ENCODE measurements at places on chromosomes 1 and 21.

GRCh38 chr1:29514361-29515169 lies 278.2 kb downstream of the PTPRU start:
- DNase-seq = no peak

- DNase-seq = peak; percentile 66
Measured at GRCh38 chr1:82565146-82565545, 764.4 kb downstream of the ADGRL2 start.

DNA sequence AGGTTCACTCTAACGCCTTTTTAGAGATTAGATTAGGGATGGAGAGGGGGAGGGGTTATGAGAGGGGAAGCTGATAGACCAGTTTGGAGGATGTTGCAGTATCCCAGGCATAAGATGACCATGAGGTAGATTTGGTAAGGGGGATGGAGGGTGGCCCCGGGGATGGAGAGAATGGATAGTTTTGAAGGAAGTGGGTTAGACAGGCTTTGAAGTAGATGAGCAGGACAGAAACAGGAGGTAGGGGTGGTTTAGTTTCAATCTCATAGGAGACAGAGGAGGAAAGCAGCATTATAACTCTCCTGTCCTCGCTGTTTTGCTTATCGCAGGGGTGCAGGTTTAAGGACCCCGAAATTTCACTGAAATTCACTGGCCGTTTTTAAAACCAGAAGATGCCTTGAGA lies 11.8 kb downstream of the UBIAD1 start:
- no peak for DNase-seq

DNA sequence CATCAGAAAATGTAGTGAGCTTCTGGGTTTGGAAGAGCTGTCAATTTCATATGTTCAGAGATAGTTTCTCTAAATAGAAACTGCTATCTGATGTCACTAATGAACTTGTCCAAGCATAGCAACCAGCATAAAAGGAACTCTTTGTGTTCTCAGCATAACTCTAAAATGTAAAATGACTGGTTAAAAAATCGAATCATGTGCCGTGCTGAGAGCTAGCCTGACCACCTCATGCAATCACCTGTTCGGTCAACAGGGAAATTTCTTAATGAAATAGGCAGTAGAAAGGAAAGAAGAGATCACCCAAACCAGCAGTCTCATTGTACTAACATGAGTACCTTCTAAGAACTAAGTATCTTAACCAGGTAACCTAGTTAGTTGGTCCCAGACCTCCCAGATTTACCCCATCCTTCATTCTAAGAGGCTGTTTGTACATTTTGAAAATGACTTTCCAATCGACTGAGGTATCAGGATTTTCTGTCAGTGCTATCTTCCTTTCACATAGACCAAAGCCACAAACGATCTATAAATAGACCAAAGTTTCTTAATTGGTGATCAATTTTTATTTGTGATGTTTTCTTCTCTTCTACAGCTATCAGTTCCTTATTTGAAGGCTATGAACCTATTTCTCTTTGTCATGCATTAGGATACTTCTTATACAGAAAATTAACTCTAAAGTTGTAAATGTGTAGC lies 147.3 kb downstream of the TLR5 start:
- no peak for DNase-seq

- no peak for DNase-seq
Measured at GRCh38 chr1:77385551-77385950, 103.7 kb downstream of the AK5 start.

DNA sequence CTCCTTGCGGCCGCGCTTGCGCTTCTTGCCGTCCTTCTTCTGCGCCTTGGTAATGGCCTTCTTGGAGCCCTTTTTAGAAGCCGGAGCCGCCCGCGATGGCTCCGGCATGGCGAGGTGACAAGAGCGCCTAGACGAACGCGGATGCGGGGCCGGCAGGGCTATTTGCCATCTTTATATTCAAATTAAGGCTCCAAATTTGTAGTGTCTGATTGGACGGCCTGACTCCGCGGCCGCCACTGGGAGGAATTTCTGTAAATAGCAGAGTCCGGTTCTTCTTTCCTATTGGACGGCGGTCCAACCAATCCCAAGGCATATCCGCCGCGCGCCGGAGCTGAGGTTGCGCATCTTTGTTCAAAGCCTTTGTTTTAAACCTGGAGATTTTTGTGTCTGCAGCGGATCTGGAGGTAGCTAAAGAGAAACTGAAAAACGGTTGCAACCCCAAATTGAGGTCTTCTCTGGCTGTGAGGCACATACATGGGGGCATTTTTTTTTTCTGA lies 22.6 kb upstream of the RNF187 start:
- DNase-seq = peak; percentile 92

- DNase-seq = peak; percentile 67
Measured at GRCh38 chr21:39441502-39442475, 3.8 kb downstream of the LCA5L start.

DNA sequence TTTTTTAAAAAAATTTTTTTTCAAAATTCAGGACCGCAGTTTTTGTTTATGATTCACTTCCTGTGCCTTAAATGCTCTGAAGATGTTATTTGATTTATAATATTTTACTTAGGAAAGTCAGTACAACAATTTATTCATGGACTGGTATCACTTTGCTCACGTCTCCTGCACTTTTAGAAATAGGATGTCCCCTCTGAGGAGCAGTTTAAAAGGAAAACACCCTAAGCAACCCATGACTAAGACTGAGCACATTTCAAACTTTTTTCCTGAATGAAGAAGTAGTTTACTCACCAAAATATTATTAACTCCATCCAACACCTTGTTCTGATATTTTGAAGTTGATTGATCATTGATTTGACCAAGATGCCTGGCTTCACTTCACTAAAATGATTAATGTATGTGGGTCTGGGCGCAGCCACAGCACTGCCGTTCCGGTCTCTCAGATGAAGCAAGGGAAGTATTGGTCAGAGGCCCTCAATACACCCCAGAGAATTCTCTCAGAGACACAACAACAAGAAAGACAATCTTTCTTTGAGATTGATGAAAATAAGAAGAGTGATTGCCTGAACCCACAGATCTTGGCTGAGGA lies 223.9 kb downstream of the TGFB2 start:
- DNase-seq = peak; percentile 24

DNA sequence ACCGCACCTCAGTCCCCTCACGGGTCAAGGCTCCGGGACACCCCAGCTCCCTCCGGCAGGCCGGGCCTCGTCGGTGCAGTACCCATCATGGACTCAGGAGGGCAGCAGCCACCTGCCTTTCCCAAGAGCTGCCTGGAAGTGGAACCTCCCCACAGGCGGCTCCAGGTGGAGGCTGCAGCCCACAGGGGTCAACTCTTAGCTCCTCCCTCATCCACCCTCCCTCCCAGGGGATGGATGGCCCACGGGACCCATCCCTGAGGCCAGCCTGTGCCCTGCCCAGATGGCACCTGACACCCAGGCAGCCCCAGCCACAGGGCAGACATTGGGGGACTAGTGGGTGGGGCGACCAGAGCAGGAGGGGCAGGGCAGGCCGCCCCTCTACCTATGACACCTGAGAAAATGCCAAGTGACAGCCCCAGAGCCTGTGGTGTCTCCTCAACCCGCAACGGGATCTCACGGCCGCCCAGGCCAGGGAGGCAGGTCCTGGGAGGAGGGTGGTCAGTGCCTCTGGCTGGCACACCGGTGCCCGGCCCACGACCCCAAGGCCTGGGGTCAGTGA lies 1.2 kb upstream of the ARHGEF16 start:
- DNase-seq = peak; percentile 94

- no peak for DNase-seq
Measured at GRCh38 chr1:86345042-86345441, 51.1 kb downstream of the ODF2L start.

DNA sequence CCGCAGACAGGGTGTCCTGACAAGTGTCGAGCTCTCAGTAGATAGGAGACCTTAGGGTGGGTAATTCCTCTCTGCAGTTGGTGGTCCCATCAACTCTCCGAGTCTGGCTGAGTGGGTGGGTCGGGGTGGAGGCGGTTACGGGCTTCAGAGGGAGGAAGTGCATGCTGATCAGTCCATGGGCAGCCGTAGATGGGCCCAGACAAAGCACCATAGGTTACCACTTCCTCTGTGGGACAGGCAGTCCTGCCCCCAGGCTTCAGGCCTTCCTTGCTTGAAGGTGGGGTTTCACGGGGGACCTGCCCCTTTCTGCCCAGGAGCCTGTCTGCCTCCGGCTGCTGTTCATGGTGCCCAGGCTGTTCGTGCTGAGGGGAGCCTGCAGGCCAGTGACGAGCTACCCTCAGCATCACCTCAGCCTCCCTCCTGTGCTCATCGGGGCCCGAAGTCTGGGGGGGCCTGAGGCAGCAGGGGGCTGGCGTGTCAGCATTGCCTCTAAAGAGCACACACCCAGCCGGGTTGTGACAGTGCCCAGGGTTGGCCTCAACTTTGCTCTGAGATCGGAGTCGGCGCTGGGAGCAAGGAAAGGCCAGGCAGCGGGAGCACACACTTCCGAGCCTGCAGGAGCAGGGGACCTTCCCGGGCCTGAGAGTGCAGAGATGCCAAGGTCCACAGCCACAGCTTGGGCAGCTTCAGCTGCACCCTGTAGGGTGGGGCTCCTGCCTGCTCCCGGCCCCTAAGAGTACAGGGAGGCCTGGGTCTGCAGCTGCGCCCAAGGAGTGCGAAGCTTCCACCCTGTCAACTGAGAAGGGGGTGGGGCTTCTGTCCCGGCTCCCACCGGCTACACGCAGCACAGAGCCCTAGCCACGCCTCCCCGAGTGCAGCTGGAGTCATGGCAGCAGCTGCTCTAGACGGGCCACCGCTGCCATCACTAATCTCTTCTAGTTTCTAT lies 225.4 kb upstream of the NRIP1 start:
- DNase-seq = no peak

DNA sequence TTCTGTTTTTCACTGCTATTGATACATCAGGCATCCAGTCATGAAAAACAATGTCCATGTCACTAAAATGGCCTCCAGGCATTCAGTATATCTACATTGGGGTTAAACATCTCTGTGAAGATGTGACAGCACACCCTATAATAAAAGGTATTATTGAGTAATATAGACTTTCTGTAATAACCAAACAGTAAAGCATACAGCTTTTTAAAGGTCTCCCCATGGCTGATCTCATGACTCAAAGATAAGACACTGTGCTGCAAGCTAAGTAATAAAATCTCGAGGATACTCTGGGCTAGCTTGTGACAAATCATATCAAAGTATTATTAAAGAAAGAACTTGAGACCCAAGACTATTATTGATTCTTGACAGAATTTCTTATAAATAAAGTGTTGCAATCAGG lies 613.1 kb upstream of the PKN2 start:
- no peak for DNase-seq

DNA sequence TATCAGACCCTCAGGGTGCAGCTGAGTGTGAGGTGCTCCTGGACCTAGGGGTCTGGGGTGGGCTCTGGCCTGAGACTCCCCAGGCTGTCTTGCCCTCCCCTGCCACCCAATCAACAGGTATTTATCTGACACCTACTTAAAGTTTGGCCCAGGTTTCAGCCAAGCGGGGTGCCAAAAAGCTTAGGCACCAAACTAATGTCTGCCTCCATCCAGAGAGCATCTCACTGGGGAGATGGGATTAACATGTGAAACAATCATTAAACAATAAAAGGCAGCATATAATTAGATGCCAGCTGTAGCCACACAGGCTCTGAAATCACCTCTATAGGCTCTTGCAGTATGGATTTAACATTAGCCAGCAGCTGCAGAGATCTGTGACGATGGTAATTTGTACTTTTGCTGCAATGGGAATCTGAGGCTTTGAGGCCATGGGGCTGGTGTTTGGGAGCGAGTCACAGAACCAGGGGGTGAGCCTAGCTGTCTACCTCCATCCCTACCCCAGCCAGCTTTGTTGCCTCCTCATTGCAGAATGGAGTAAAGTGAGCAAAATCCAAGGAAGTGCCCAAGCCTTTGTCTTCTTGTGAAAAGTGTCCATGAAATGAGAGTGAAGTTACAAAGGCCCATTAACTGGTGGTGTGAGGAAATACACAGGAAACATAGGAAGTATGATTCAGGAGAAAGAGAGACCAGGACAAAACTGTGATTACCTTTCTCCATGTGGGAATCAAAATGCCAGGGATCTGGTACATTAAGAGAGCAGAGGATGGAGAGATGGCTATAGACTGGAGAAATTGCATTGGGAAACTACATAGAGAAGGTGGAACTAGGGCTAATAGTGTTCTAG lies 36.1 kb downstream of the EIF2D start:
- DNase-seq = no peak

DNA sequence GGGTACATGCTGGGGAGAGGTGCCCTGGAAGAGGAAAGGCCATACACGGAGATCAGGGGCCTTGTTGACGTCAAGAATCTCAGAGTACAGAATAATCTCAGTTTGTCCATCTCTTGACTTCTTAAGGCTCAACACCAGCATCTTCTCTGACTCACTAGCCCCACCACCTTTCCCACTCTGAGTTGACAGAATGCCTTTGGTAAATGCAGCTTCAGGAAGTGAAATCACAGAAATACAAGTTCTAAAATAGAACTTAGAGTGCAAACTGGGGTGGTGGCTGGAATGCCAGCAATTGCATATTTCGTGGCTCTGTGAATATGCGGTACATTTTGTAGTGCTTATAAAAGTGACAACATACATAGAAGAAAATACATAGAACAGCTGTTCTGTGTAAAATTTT lies 1.6 kb downstream of the COG2 start:
- peak; percentile 9 for DNase-seq

- no peak for DNase-seq
Measured at GRCh38 chr1:203151362-203152157, 24.0 kb downstream of the ADORA1 start.
